Natural killer cell (primary cell): ENCODE measurements at places on chromosomes 13 and 19.

DNA sequence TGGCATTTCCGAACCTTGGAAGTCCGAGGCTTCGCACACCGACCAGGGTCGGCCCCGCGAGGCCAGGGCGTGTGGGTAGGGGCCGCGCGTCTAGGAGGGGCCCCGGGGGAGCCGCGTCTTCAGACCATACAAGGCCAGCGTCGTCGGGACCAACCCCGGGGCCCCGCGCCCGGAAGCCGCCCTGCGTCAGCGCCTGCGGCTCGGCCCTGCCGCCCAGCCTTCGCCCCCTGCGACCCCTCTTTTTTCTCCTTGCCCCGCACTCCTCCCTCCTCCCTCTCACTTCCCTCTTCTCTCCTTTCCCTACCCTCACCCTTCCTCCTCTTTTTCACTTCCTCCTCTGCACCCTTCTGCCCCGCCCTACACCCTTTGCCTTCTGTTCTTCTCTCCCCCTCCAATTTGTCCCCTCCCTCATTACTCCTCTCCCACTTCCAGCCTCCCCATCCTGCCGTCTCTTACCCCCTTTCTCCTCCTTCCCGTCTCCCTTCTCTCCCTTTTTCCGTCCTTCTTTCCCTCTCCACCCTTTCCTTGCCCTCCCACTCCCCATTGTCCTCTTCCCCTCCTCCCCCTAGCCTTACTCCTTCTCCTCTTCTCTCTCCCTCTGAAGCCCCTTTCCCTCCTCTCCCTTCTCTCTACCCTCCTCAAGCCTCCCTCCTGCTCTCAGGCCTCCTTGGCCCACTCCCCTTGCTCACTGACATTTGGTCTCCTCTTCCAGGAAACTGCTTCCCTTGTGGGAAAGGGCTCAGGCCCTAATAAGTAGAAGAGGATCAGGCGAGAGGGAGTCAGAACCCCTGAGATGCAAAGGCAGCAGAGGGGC is 2.2 kb upstream of the PLEKHG2 start:
- DNase-seq, result peak; percentile 87

DNA sequence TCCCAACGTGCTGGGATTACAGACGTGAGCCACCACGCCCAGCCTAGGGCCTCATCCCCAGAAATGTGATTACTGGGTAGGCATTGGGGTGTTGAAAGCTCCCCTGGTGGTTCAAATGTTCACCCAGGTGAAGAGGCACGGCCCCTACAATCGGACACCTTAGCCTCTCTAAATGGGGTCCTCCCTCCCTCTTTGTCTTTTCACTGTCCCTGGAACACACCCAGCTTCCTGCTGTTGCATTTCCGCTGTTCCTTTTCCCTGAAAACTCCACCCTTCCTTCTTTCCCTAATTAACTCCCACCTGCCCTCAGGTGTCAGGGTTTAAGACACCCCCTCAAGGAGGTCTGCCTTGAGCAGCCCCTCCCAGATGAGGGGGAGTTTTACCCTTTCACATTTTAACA is 3.6 kb upstream of the PRODH2 start:
- no peak for DNase-seq

DNA sequence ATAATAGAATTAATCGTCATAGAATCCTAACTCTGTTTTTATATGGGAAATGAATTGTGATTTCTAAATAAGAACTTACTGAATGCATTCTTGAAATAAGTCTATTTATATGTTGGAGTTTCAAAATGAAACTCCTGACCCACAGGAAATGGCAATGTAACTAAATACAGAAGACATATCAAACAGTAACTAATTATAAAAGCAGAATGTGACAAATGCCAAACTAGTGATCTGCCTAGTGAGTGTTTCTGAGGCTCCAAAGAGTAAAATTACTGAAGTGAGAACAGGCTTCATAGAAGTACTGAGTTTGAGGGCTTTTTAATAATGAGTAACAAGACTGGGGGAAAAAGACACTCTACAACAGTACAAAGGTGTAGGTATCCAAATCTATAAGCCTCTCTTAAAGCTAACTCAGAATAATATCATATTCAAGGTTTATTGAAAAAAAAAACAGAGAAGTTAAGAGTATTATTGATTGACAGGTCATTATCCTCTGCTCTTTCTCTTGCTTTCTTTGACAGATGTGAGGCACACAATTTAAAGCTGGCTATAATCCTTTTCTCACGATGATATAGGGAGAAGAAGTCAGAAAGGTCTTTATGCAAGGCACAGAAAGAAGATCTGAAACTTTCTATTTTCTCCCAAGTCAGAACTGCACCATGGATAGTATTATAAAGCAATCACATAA is 17.4 kb upstream of the ATXN8OS start:
- DNase-seq, result no peak

DNA sequence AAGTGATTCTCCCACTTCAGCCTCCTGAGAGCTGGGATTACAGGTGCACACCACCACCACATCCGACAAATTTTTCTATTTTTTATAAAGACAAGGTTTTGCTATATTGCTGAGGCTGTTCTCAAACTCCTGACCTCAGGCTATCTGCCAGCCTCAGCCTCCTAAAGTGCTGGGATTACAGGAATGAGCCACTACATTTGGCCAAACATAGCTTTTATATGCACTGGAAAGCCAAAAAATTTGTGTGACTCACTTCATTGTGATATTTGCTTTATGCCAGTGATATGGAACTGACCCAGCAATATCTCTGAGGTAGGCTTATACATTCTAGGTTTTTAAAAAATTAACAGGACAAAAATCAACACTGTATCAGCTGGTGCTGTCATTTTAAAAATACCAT is 26.8 kb upstream of the ACOD1 start:
- no peak for DNase-seq

DNA sequence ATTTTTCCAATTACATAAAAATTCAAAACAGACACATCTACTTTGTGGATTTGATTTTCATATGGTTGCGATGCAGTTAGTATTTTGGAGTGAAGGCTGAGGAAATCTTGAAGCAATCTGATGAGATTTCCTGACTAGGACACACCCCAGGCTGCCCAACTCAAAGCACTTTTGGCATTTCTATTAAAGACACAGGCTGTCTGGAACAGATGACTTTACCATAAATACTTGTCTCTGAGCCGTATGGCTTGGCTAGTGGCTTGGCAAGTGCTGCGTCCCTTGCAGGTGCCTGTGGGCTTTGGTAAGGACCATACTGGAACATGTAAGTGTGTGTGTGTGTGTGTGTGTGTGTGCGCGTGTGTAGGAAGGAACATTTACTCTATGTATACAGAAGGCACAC is 218.8 kb downstream of the FGF9 start:
- no peak for DNase-seq

- no peak for DNase-seq
Observed at GRCh38 chr13:86601351-86601750, 802.1 kb upstream of the SLITRK6 start.

- no peak for DNase-seq
Observed at GRCh38 chr19:49338023-49338677, 2.9 kb downstream of the CD37 start.

GRCh38 chr13:93750676-93751075 is 524.1 kb downstream of the GPC6 start:
- no peak for DNase-seq

DNA sequence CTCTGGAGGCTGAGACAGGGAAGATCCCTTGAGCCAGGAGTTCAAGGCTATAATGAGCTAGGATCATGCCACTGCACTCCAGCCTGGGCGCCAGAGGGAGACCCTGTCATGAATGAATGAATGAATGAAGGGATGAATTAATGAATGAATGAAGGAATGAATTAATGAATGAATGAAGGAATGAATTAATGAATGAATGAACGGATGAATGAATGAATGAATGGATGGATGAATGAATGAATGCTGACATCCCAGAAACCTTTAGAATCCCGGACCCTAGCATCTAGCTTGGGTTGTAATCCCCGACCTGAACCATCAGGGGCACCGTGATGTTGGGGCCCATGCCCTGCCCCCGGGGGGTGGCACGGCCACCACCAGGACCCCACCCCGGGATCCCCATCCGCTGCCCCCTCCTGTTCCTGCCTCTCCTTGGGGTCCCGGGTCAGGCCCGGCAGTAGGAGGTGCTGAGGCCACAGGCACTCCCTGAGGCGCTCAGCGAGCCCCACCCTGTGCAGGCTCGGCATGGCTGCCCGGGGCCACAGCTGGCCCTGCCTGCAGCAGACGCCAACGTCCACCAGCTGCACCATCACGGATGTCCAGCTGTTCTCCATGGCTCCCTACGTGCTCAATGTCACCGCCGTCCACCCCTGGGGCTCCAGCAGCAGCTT is 3.4 kb downstream of the EBI3 start:
- DNase-seq, result no peak

- DNase-seq, result no peak
Observed at GRCh38 chr13:48333976-48334375, 30.4 kb downstream of the RB1 start.

DNA sequence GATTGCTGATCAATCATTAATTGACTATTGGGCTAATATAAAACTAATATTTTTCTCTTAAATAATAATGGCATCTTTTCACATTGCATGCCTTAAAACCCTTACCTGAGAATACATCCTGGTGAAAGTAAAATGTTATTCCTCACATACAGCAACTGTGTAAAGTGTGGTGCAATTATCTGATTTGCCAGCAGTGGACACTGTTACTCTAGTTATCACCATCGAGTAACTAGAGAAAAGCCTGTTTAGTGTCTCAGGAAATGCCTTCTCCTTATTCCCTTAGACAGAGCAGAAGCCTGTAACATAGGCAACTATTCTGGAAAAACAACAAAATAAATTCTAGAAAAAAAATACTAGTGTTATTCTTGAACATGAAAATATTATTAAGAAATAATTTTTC is 459.8 kb downstream of the FGF14 start:
- no peak for DNase-seq

DNA sequence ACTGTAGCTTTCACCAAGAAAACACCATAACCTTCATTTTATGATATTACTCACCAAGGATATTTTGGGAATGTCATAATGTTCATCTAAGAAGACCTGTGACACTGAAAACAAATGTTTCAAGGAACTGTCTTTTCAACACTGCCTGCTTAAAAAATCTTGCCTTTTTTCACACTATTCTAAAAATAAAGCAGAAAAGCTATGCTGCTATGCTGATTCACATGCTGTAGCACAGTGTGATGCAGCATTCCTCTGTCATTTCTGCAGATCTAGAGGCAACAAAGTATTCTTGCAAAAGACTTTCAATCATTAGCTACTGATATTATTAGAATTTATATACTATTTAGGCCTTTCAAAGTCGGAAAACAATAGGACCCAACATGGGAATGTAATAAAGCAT is 525.7 kb downstream of the UQCRFS1 start:
- no peak for DNase-seq

DNA sequence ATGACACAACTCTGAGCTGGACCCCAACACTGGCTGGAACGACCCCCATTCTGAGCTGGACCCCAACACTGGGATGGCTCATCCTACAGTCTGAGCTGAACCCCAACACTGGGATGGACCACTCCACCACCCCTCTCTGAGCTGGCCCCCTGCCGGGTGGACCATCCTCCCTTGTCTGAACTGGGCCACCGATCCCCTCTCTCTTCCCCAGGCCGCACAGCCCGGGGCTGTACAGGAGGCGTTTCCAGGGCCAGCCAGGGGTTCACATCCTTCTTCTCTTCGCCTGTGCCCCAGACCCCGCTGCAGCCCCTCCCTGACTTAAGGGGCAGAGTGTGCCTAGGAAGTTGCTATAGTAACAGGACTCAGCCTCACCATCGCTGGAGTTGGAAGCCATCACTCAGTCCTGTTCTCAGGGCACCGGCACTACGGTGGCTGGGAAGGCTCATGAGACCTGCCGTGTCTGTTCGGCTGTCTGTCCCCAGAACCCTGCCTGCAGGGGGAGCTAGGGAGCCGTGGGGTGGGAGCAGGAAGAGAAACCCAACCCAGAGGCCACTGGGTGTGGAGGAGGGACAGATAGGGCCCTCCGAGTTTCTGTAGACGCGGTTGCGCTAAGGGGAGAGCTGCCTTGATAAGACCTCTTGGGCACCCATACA is 3.7 kb downstream of the PRKACA start:
- DNase-seq, result peak; percentile 65

GRCh38 chr19:56253737-56254136 is 18.8 kb upstream of the EDDM13 start:
- peak; percentile 70 for DNase-seq

DNA sequence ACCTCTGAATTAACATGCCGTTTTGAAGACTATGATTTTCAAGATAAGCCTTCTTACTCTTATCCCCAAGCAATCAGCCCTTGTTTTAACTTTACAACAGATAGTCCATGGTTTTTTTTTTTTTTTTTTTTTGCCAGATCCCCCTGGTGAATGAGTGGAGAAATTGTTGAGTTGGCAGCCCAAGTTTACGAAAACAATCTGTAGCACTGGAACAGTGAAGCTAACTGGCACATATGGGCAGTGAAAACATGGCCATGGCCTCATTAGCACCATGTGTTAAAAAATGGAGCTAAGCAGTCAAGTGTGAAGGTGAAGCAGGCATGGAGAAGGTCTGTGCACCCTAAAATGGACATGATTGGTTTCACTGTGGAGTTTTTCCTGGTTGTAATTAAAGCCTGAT is 812.1 kb upstream of the MIR17HG start:
- DNase-seq, result no peak

GRCh38 chr19:49161987-49162386 is 4.4 kb downstream of the TRPM4 start:
- no peak for DNase-seq

DNA sequence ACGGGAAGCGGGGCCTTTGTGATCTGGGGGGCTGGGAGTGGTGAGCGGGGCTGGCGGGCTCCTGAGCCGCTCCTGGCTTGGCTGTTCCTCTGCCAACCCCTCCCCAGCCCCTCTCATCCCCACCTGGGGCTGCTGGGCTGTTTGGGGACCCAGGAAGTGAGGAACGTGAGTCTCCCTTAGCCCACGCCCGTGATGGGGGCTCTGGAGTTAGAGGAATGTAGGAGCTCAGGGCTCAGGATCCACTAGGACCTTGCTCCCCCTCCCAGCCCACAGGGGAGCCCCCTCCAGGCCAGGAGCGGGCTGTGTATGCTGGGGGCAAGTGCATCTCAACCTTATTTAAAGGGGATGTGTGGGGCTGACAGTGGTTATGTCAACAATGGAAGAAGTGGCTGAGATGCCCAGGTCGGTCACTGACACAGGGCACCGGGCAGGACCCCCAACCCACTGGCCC is 134.1 kb downstream of the URI1 start:
- DNase-seq, result no peak

DNA sequence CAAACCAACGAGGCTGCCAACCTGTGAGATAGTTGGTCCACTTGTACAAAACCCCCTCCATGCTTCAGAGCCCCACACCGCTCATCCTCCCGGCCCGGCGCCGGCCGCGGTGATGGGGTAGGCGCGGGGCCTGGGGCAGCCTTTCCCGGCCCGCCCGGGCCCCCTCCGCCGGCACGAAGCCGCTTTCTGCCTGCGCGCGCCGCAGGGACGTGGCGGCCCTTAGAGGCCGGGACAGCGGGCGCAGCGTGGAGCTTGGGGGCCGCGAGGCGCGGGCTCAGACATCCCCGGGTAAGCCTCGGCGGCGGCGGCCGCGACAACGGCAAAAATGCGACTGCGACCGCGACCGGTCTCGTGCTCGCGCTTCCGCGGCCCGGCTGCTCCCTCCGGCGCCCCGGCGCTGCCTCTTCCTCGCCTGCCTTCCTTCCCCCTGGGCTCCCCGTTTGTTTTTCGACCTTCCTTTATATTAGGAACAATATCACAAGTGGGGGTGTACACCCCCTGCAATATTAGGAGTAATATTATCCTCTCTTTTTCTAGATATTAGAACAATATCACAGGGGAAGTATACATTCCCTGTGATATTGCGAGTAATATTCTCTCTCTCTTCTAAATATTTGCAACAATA is 53.9 kb upstream of the CEACAM21 start:
- peak; percentile 76 for DNase-seq
